ENCODE measurements at places on chromosomes 16 and 17. TPM values are rescaled to one million over a fixed set of nuclear protein-coding genes. Genes with fewer than 3 reads are reported as not detected.

DNA sequence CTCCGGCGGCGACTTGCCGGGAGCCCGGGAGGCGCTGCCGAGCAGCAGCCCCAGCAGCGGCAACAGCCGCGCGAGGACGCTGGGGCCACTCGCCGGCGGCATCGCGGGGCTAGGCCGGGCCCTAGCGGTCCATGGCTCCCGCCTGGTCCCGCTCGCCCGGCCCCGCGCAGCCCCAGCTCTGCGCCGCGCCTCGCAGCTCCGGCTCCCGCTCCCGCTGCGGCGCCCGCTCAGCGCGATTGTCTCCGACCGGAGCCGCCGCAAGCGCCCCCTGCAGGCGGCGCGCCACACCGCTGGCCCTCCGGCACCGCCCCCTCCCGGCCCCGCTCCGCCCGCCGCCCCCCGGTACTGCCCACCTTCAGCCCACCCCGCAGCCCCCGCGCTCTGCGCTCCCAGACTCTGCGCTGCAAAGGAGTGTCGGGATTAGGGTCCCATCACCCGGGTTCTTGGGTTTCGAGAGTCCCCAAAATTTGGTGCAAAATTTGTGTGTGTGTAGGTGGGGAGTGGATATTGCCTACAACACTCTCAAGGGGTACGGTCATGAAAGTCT, at the start of gene FAM171A2:
FAM171A2 (minus strand) TSS at position 241 of the 547 bp plus-strand sequence; CDS start at position 102, 139 bp downstream.
- DNase-seq = no peak

GRCh38 chr17:60724647-60725046, 47.0 kb downstream of the BCAS3 start:
- DNase-seq = no peak

DNA sequence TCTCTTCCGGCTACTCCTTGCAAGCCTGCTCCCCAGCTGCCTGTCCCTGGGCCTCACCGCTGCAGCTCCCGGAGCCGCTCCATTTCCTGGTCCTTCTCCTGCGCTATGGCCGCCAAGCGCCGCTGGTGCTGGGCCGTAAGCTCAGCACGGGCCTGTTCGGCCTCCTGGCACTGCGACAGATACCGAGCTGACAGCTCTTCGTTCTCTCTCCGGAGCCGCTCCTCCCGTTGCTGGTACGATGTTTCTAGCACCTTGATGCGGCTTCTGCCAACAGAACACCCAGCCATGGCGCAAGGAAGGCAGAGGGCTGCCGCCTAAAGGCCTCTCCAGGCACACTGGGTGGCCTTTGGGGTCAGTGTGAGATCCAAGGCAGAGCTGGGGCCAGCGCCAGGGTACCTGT, 14.9 kb upstream of the MRPL38 start:
- DNase-seq = no peak

DNA sequence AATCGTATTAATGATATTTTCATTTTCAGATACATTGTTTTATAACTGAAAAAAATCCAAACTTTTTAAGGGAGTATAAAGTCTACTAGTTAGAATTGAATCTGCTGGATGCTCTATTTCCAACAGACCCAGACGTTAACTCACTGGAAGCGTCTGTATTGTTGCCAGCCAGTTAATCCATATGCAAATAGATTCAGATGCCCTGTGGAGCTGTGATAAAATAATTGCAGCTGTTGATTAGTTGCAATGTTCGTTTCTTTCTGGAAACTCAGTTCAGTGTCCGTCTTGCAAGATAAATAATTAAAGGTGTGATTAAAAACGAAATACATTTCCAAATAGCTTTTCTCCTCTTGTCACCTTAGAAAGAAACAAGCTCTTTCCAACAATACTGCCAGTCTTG, 5.1 kb upstream of the GNA13 start:
- DNase-seq = no peak

DNA sequence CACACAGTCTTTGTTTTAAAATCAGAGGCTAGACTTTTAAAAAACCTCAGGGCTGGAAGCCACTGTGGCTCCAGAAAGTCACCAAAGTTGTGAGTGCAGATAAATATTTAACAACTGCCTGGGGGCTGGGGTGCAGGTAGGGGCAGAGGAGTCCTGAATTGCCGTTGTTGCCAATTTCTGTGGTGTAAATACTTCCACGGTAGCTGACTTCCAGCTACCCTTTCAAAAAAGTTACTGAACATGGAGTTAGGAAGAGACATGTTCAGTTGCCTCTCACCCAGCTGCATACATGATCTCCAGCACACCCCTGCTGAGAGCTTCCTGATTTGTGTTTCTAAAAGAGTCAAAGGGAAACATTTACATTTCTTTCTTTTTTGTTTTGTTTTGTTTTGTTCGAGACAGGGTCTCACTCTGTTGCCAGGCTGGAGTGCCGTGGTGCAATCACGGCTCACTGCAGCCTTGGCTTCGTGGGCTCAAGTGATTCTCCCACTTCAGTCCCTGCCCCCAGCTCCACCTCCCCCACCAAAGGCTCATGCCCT, 58.7 kb downstream of the PLXDC1 start:
- DNase-seq = no peak

- DNase-seq = no peak
Observed at GRCh38 chr17:81002013-81002384, 10.4 kb downstream of the CHMP6 start.

Gene TMC8
- 3.6 TPM for polyA plus RNA-seq
